ENCODE measurements at places on chromosomes 2 and 18. TPM values are rescaled to one million over a fixed set of nuclear protein-coding genes. Genes with fewer than 3 reads are reported as not detected.

GPR17 gene
- under 0.01 TPM for total RNA-seq

TRIM43 gene
- 0.66 TPM for total RNA-seq

- DNase-seq: no peak
Observed at GRCh38 chr2:27446057-27446456, 3.9 kb downstream of the KRTCAP3 start.

DNA sequence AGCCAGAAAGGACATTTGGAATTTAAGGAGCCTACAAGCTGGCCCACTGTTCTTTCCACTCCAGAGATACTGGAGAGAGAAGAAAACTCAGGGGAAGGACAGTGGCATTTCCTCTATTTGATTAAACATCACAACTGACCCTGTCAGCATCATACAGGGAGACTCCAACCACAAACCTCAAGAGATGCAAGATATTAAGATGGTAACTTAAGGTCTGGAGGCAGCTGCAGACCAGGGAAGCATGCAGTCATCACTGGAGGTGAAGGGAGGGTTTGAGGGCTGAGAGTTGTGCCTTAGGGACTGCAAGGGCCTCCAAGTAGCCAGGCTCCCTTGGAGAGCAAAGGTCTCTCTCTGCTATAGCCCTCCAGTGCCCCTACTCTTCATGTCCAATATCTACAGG lies 67.4 kb downstream of the RNF152 start:
- DNase-seq: no peak

DNA sequence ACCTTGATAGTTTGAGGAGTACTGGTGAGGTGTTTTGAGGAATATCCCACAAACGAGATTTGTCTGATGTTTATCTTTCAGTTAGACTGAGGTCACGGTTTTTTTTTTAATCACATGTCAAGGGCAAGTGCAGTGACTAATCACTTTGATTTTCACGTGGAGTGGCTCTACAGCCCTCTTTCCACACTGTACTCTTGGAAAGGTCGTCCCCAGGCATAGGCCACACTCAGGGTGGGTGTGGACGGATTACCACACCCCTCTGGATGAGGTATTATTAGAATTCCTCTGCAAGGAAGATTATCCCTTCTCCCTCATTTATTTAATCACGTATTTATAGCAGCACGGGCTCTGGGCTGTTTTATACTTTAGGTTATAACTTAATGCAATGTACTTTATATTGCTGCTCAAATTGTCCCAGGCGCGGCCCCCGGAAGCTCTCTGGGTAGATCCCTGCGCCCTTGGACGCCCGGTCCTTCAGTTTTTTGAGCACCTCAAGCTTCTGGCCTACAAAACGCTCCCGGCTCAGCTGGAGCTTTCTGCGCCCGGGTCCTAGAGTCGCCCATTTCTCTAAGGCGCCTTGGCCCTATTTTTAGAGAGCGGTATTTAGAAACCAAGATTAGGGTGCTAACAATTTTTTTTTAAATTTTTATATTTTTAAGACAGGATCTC lies 515 bp upstream of the PLEKHB2 start:
- no peak for DNase-seq

GRCh38 chr18:10353791-10354190 lies 100.6 kb upstream of the APCDD1 start:
- DNase-seq: no peak

GRCh38 chr18:64210401-64210949 lies 61.6 kb upstream of the LINC00305 start:
- no peak for DNase-seq

DNA sequence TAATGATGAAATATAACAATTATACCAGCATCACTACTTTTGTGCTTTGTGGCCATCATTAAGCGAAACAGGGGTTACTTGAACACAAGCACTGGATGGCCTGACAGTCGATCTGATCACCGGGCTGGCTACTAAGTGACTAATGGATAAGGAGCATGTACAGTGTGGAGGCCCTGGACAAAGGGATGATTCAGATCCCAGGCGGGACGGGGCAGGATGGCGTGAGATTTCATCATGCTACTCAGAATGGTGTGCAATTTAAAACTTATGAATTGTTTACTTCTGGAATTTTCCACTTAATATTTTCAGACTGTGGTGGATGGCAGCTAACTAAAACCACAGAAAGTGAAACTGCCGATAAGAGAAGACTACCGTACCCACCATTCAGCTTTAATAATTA lies 7.0 kb upstream of the CLIP4 start:
- no peak for DNase-seq

DNA sequence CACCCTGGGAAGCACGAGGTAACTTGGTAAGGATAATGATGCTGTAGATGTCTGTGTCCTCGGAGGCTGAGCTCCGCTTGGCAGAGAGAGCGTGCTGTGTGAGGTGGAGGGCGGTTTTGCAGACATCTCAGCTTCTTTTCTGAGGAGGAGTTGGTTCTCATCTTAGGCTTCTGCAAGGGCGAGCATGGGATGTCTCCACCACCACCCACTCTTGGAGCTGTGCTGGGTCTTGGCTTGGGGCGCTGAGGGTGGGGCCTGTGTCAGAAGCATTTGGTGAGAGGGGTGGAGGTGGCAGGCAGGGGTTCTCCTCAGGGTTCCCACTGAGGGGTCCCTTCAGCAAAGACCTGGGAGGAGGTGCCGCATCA lies 9.2 kb downstream of the OXER1 start:
- no peak for DNase-seq

DNA sequence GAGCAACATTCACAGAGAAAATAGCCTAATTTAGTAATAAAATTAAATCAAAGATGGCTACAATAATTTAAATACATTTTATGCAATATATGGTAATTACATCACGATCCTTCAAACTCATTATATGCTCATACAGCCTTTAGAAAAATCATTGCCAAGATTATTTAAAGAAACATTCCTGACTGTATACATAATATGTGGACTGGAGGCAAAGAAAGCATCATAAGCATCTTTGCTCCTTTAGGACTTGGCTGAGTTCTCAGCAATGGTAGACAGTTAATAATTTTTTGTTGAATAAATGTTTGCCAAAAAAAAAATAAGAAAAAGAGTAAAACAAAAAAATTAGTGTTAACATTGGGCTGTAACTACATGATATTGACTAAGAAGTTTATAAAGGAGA lies 26.9 kb downstream of the NCKAP5 start:
- no peak for DNase-seq

- DNase-seq: no peak
Observed at GRCh38 chr2:172361360-172361759, 66.0 kb upstream of the ITGA6 start.

DNA sequence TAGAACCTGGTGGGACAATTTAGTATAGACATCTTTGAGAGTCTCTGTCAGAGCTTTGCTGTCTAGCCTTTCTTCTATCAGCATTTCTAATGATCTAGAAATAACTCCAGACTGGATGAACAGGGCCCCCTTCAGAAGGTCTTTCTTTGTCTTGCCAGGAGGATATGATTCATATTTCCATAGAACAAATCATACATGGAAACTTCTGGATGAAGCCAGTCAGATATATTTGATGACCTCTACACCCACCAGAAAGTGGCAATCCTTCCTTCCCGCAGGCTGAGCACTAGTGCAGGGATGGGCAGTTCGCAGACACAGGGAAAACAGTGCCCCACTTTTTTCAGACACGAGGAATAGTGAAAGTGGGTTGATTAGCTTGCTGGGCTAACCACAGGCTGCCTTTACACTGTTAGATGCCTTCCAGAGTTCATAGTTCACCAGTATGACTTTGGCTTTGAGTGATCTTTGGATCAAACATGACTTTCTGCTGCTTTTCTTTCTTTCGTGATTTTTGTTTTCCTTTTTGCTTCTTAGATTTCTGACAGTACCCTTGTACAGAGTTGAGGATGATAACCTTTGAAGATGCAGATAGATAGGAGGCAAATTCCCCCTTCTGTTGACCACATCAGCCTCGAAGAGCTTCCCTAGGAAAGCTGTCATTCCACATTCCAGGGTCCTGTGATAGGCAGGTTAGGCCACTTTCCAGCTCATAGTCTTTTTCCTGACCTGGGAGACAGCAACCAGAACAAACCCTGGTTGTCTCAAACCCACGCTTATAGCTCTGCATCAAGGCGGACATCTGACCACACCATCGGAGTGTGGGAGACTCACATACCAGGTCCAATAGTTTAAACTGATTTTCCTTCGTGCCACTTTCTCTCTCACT lies 237.0 kb downstream of the ZNF407 start:
- no peak for DNase-seq

Data from thymus (tissue), 14 donors.